ENCODE measurements at places on chromosomes 12 and 14.
A peak's percentile ranks its signal among the peaks of the same experiment; 100 is the strongest.

- DNase-seq, result peak; percentile 49
These were observed 91.8 kb downstream of the RGS6 start for GRCh38 chr14:72024043-72024407.

DNA sequence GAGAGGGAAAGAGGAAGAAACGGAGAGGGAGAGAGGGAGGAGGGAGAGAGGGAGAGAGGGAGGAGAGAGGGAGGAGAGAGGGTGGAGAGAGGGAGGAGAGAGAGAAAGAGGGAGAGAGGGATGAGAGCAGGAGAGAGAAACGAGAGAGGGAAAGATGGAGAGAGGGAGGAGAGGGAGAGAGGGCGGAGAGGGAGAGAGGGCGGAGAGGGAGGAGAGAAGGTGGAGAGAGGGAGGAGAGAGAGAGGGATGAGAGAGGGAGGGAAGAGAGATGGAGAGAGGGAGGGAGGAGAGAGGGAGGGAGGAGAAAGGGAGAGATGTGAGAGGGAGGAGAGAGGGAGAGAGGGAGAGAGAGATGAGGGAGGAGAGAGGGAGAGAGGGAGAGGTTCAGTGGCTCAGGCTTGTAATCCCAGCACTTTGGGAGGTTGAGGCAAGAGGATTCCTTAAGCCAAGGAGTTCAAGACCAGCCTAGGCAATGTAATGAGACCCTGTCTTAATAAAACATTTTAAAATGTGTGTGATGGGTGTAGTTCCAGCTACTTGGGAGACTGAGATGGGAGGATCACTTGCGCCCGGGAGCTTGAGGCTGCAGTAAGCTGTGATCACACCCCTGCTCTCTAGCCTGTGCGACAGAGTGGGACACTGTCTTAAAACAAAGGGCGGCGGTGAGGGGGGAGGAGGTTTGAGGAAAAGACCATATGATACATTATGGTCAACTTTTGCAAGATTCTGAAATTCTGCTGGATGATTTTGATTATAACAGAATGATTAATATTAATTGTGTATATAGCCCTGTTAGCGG is 21.3 kb upstream of the SNRPF start:
- no peak for DNase-seq

- DNase-seq, result no peak
These were observed 252.5 kb downstream of the TMEM132C start for GRCh38 chr12:128519426-128519825.

- DNase-seq, result no peak
These were observed 123.3 kb downstream of the SSPN start for GRCh38 chr12:26318661-26319068.

- DNase-seq, result no peak
These were observed 82.1 kb downstream of the APAF1 start for GRCh38 chr12:98727196-98727595.
